ENCODE measurements at places on chromosomes 12 and 14.

GRCh38 chr12:65510584-65511050, 232.1 kb downstream of the MSRB3 start:
- DNase-seq: peak; percentile 85

DNA sequence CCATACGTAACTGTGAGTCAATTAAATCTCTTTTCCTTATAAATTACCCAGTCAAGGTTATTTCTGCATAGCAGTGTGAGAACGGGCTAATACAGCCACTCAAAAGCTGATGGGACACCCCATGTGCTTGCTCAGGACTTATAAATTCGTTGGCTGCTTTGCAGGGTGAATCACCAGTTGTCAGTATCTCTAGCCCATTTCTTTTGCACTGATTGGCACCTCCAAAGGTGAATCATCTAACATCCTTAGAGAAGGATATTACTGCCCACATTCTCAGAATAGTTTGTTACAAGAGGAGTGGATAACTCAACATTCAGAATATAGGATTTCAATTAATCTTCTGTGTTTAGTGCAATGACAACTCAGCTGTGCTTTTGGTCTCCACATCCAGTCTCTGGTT, 601.5 kb downstream of the KCNH5 start:
- DNase-seq: peak; percentile 44

GRCh38 chr12:120583478-120584030, 2.4 kb upstream of the POP5 start:
- DNase-seq: peak; percentile 67

- no peak for DNase-seq
Measured at GRCh38 chr12:66921151-66921550, 242.3 kb upstream of the GRIP1 start.

DNA sequence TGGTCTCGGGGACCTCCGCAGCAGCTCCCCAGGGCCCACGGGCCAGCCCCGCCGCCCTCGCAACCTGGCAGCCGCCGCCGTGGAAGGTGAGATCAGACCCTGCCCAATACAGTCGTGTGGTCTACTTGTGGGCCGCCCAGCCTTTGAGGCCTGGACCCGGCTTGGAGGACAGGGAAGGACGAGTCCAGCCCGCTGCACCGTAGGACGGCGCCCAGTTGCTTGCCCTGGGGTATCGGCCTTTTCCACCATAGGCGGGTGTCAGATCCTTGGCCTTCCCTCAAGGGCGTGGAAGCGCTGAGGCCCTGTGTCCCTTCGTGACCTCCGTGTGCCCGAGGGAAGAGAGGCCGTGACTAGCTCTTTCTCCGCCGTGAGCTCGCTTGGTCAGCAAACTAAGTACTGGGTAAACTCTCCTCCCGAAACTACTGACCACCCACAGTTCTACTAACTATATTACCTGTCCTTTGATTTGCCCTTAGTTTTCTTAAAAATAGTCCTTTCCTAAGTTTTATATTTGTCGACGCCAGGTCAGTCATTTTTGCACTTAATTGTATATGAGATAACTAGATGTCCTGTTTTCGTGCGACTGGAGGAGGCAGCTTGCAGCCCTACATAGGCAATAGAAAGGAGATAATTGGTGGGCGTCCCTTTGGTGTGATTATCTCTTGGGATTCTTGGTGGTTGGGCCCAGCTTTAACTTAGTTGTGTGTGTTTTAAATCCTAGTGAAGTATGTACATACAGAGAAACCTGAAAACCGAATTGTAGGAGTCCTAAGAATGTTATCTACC, 757 bp downstream of the SLC25A3 start:
- DNase-seq: peak; percentile 7

- no peak for DNase-seq
Measured at GRCh38 chr14:104144453-104144790, 6.0 kb downstream of the KIF26A start.

- no peak for DNase-seq
Measured at GRCh38 chr12:75834591-75834990, 197.0 kb downstream of the PHLDA1 start.

GRCh38 chr14:75554482-75554881, 23.9 kb upstream of the FLVCR2 start:
- DNase-seq: no peak

- DNase-seq: no peak
Measured at GRCh38 chr14:81946834-81947798, 413.5 kb upstream of the SEL1L start.

GRCh38 chr14:66606826-66607225, 98.9 kb downstream of the GPHN start:
- no peak for DNase-seq

- peak; percentile 95 for DNase-seq
Measured at GRCh38 chr12:25187781-25188180, 7.2 kb downstream of the DNAI7 start.

DNA sequence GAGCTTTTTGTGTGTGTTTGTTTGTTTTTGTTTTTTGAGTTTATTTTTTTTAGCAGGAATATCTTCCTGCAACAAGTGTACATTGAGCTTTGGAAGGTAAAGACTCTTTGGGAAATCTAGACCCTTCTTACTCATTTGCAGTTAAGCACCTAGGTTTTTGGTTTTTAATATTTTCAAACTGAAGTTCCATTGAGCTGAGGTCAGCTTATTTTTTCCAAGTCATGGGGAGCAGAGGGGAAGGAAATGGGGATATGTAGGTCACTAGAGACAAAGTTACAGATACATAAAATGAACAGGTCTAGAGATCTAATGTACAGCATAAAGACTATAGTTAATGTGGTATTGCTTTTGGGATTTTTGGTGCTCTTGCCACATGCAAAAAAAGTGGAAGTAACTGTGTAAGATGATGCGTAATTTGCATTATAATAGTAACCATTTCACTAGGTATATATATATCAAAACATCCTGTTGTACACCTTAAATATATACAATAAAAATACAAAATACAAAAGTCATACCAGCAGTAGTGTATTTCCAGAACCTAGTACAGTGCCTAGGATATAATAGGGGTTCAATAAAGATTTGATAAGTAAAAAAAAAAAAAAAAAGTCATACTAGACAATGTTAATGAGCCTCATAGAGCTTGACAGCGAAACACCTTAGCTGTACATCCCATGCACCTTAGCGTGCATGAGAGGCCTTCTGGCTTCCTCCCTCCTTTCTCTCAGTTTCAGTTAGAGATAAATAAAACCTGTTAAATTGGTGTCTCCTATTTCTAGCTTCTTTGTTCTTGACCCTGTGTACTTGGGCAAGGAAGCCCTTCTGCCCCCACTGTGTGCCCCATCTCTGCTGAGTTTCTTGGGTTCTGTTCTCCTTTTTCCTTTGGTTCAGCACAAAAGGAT, 22.7 kb downstream of the CGRRF1 start:
- no peak for DNase-seq

DNA sequence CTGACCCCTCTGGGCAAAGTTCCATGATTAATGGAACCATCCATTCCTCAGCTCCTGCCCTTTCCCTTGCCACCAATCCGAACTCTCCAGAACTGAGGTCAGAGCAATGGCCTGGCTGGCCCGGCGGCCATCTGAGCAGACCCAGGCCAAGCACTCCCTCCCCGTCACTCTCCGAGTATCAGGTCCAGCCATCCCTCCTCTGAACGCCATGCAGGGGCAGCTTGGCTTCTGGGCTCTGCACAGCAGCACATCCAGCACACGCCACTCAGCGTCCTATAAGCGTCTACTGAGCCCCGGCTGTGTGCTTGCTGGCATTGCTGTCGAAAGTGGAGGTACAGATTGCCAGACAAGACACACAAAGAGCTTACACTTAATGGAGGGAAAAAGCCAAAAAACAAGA, 34.3 kb upstream of the VWF start:
- no peak for DNase-seq

DNA sequence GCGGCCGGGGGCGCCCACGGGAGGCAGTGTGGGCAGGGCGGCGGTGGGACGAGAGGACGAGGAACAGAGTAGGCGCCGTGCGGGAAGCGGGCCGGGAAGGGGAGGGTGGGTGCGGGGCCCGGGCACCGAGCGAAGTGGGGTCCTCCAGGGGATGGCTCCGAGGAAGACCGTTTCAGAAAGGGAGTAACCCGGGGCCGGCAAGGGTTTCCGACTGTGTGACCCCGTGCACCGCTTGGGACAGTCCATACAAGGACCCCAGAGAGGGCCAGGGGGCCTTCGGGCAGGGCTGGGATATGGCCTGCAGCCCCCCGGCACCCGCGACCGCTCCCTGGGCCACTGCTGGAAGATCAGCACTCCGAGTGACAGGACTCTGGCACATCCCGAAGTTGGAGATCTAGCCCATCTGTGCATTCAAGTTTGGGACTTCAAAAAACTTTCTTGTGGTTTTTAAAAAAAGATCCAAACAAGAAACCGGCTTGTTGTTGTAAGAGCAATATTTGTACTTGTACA, 448 bp downstream of the TSPAN9 start:
- peak; percentile 32 for DNase-seq

DNA sequence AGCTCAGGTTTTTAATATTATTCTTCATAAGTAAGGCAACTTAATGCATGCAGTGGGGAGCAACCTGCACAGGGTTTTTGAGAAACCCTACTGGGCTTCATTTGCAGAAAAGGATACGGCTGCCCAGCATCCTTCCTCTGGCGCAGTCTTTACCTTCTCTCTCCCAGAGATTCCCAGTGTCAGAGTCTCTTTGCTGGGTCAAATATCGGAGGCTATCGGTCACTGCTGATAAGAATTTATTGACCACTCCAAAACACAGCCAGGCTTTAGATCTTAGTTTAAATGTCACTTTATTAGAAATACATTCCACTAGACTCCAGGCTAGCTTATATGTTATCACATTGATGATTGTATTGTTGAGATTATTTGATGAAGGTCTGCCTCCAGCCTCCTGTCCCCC, 147.2 kb upstream of the CPSF6 start:
- no peak for DNase-seq

DNA sequence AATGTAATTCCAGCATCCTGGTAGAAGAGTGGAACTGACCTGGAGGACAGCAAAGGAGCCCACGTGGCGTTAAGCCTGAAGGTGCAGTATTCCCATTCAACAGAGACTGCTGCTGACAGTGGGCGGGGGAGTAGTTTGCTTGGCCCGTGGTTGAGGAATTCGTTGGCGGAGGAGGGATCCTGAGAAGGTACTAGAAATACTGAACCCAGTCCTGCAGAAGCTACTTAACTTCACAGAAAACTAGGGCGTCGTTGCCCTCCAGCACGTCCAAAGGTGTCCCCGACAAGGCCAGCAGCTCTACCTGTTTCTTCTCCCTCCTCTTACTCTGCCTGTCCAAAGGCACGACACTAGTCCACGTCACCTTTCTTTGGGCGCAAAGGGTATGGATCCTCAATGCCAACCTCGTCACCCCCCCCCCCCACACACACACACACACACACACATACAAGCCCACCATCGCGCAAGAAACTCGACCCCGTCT, 303 bp downstream of the PUS7L start:
- DNase-seq: no peak

DNA sequence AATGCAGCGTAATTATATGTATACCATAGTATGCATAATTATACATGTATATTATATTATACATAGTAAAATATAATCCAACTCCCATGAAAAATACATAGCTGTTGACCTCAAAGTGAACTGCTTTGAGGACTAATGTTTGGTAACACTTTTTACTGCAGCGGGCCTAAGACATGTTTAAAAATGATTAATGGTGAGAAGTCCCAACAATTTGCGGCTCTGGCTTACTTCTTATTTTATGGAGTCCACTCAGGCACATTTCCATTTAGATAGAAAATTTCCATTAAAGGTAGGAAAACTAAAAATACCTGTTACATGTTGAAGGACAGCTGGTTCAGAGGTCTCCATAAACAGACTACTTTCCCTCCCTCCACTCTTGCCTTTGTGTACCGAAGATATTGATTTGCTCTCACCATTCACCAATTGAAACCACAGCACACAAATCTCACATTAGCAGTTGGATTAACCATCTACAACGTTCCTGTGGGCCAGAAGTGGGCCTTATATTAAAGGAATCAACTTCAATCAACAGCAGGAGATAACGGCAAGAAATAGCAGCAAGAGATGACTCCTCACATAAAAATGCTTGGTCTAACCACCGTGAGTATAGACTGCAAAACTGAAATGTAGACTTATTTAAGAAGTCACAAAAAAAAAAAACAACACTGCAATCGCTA, 14.1 kb upstream of the NT5DC3 start:
- peak; percentile 91 for DNase-seq

DNA sequence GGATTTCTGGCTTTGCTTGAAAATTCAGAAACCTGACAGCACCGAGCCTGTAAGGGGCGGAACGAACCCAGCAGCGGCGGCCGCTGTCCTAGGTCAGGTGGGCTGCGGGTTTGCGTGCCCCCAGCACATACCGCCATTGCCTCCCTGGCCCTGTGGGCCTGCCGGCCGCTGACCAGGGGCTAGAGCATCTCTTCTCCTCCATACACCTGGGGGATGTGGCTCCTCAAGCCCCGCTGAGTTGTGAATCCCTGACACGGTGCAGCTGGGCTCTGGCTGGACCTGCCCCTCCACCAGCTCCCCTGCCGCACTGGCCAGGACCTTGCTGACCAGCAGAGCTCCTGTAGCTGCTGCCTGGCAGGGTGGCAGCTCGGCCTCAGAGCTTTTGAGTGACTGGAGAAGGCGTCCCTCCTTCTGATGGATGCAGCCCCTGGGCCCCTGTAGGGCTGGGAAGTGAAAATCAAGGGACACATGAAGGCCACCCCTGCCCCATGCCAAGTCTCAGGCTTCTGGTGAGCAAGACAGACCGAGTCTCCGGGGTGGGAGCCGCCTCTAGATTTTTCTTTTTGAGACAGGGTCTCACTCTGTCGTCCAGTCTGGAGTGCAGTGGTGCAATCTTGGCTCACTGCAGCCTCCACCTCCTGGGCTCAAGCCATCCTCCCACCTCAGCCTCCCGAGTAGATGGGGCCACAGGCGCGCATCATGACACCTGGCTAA, 184.9 kb upstream of the SFSWAP start:
- no peak for DNase-seq

GRCh38 chr12:118827047-118827446, 154.3 kb upstream of the SRRM4 start:
- DNase-seq: no peak

- no peak for DNase-seq
Measured at GRCh38 chr12:553216-554000, 93.7 kb downstream of the B4GALNT3 start.

- no peak for DNase-seq
Measured at GRCh38 chr14:89912221-89912620, 42.3 kb downstream of the EFCAB11 start.

- DNase-seq: no peak
Measured at GRCh38 chr12:121245031-121245430, 35.1 kb downstream of the P2RX4 start.

DNA sequence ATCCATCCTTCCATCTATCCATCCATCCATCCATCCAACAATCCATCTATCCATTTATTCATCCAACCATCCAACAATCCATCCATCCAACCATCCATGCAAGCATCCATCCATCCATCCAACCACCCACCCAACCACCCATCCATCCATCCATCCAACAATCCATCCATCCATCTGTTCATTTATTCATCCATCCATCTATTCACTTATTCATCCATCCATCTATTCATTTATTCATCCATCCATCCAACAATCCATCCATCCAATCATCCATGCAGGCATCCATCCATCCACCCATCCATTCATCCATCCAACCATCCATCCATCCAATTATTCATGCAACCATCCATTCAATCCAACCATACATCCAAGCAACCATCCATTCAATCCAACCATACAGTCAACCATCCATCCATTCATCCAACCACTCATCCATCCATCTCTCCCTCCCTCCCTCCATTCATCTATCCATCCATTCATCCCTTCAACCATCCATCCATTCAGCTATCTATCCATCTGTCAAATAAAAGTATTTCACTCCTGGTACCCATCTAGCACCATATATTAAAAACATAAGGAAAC, 86.1 kb downstream of the KSR2 start:
- DNase-seq: no peak

GRCh38 chr14:68656452-68656851, 136.4 kb downstream of the ZFP36L1 start:
- DNase-seq: no peak

Data from astrocyte of the spinal cord (primary cell).